ENCODE measurements at places on chromosomes 16 and 17.

DNA sequence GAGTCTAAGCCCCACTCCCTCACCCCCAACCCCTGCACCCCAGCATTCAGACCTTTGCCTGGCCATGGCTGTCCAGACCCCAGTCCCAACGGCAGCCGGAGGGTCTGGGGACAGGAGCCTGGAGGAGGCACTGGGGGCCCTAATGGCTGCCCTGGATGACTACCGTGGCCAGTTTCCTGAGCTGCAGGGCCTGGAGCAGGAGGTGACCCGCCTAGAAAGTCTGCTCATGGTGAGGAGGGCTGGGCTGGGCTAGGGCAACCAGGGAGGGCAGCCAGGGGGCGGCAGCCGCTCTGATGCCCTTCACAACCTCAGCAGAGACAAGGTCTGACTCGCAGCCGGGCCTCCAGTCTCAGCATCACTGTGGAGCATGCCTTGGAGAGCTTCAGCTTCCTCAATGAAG is 14.4 kb downstream of the RIPOR1 start:
- no peak for DNase-seq

DNA sequence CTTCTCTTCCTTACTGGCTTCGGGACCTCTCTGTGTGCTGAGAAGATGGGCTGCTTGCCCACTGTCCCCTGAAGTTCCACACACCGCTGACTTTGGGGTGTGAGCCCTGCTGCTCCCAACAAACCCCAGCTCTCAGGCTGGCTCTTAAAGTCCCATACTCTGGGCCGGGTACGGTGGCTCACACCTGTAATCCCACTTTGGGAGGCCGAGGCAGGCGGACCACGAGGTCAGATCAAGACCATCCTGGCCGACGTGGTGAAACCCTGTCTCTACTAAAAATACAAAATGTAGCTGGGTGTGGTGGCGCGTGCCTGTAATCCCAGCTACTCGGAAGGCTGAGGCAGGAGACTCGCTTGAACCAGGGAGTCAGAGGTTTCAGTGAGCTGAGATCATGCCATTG is 17.2 kb downstream of the CD7 start:
- DNase-seq: no peak

GRCh38 chr17:21425736-21426135 is 49.6 kb downstream of the KCNJ12 start:
- DNase-seq: no peak

DNA sequence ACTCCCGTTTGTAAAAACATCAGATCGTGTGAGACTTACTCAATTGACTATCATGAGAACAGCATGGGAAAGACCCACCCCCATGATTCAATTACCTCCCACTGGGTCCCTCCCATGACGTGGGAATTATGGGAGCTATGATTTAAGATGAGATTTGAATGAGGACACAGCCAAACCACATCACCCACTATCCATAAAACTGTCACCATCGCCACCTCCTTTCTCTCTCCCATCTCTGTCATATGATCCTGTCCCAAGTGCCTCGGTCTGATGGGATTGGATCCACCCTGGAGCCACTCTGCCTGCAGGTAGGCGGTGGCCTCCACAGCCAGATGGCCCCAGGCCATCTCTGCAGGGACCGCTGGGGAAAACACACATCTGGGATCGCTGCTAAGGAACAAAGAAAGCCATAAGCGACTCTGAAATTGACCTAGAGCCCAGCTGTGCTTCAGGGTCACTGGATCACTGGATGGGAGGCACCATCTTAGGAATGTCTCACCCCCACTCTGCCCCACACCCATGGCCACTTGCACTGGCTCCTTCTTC is 61.2 kb downstream of the TMEM186 start:
- DNase-seq: no peak

GRCh38 chr17:35766489-35766877 is 5.8 kb downstream of the C17orf50 start:
- DNase-seq: no peak

GRCh38 chr16:30526137-30526822 is at the start of gene ZNF768:
ZNF768 (minus strand) TSS chr16:30526566; CDS start chr16:30526413, 153 bp downstream.
- DNase-seq: no peak

GRCh38 chr17:62741290-62741689 is 66.8 kb downstream of the MARCHF10 start:
- no peak for DNase-seq

DNA sequence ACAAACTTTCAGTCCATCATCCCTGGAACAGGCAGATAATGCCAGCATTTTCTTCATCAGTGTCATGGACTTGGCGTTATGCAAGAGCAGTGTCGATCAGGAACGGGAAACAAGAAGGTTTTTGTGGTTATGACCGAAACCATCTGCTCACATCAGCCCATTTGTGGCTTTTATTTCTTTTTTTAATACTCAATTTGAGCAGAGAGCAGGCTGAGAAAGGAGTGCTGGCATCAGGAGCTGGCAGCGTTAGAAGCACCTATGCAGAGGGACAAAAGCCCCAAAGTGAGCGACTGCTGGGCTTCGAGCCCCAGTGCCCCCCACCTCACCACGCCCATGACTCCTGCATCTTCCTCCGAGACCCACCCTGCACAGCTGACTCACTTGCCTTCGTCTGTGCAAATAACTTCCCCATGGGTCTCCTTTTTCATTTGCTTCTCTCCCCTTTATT is 16.2 kb upstream of the CD300E start:
- no peak for DNase-seq

DNA sequence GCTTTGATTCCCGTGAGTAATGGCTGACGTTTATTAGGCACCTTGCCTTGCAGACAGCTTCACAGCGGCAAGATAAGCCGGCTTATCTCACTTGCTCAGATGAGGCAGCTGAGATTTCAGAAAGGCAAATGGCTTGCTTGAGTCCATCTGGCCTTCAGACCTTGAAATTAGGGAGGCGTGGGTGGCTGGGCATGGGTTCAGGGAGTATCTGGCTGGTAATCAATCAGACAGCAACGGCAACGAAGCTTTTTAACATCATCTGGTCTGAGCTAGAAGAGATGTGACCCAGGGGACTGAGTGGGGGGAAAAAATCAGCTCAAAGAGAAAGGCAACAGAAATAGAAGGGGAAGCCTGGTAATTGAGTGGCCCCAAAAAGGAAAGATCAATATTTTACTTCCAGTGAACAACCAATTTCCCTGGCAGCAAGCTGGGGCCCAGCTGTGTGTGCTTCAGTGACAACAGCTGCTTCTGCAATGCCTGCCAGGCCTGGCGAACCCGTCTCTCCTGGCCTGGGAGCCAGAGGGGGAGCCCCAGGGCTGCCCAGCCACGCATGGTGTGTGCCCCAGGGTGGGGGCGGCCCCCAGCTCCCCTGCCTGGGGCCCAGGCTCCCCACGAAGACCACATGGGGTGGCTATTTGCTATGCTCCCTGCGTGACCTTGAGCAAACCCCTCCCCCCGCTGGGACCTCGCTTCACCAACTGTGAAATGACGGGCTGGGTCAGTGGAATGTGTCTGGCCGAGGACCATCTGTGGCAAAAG is 34.0 kb downstream of the RAB11FIP4 start:
- DNase-seq: no peak

DNA sequence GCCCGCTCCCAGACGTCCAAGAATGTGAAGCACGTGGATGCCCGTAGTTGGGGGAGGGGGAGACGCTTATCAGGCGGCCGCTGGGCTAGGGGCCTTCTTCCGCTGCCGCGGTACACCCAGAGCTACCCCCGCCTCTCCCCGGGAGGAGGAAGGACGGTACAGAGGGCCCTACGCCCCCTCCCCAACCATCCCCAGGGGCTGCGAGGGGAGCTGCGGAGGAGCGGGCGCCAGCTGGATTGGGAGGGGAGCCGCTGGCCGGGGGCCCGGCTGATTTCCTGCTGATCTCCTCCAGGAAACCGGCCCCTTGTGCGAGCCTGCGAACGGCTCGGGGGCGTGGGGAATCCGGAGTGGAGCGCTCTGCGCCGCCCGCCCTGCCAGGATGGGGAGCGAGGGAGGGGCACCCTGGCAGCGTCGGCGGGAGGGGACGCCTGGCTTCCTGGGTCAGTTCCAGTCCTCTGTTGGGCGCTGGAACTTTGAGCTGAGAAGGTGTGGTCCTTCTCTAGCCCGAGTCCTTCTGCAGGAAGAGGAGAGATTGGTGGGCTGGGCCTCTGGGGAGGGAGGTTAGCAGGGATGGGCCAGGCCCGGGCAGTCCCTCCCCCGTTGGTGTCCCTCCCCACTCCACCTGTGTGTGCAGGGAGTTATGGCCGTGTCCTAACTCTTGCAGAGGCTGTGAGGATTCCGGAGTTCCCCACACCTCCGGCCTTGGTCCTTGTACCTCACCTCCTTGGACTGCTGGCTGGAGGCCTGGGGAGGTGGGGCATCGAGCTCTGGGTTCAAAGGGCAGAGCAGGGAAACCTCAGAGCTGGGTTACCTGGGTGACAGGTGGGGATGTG is 19.2 kb downstream of the GJD3 start:
- DNase-seq: no peak

DNA sequence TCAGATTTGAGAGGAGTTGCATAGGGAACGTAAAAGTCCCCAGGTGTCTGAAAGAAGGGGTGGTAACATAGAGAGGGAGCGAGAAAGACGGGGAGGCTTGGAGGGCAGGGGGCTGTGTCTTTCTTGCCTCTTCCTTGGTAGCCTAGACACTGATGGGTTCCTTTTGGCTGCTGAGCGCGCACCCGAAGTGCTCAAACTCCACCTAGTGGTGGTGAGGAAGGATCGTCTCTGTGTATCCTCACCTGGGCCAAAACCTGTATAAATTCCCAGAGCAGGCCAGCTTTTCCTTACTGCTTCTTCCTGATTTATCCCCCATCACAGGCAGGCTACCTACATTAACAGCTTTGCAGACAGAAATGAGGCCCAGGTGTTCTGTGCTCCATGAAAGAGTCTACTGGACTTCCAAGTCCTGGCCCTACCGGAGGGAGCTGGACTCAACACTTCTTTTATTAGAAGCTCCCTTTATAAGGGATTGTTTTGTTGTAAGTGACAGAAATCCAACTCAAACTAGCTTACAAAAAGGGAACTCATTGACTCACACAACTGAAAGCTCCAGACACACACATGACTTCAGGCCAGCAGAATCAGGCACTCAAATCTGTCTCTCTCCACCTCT is 5.5 kb upstream of the SLC25A35 start:
- no peak for DNase-seq

- DNase-seq: no peak
Measured at GRCh38 chr16:78786635-78787034, 687.2 kb downstream of the WWOX start.

DNA sequence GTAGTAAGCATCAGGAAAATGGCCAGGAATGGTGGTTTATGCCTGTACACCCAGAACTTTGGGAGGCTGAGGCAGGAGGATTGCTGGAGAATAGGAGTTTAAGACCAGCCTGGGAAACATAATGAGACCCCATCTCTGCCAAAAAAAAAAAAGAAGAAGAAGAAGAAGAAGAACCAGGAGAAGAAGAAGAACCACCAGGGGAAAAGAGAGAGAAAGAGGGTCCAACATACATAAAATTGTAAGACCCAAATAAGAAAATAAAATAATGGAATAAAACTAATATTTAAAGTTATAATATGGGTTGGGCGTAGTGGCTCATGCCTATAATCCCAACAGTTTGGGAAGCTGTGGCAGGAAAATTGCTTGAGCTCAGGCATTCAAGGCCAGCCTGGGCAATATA is 408.4 kb downstream of the ZFHX3 start:
- DNase-seq: no peak

DNA sequence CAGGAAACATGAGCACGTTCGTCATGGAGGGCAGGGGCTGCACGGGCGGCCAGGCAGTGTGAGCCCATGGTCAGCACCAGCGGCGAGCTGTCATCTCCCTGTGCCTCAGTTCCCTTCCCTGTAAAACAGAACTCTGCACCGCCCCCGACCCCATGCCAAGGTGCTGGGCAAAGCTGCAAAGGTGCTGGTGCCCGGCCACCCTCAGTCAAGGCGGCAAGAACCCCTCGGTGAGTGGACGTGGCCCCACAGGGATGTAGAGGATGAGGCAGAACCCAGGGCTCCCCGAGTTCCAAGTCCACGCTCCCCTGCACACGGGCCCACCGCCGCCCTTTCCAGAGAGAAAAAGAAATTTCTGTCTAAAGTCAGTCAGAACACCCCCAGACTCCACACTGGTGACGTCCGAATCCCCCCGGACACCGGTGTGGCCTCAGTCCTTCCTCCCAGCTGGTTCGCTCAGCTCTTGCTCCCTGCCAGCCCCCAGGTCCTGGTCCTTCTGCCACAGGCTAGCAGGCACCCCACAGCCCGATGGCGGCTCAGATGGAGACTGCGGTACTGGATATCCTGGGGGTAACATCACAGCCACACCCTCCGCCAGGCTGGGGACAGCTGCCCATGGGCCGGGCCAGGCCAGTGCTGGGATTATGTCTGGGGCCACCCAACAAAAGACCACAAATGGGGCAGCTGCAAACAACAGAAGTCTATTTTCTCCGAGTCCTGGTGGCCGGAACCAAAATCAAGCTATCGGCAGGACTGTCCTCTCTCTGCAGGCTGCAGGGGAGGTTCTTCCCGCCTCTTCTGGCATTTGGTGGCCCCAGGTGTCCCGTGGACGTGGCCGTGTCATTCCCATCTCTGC is 14.4 kb upstream of the BAHCC1 start:
- no peak for DNase-seq

DNA sequence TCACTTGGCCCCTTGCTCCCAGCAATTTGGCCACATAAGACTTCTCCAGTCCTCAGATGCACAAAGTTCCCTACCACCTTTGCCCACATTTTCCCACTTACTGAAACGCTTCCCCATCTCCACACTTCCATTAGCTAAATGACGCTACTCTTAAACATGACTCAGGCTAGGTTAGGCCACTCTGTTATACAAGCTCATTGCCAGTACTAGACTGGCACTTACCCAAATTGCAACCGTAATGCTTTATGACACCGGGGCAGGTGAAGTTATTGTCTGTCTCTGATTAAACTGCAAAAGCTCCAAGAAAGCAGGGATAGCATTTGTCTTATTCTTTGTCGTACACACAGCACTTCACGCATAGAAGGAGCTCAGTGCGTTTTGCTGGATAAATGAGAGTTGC is 29.2 kb downstream of the ASPA start:
- DNase-seq: no peak

GRCh38 chr17:34499576-34499975 is 79.8 kb upstream of the TMEM132E start:
- no peak for DNase-seq

- no peak for DNase-seq
Measured at GRCh38 chr17:39921323-39921722, 2.9 kb upstream of the GSDMB start.

- DNase-seq: no peak
Measured at GRCh38 chr17:10311131-10311530, 61.7 kb downstream of the MYH13 start.

- DNase-seq: no peak
Measured at GRCh38 chr17:55842405-55843158, 91.7 kb downstream of the PCTP start.

DNA sequence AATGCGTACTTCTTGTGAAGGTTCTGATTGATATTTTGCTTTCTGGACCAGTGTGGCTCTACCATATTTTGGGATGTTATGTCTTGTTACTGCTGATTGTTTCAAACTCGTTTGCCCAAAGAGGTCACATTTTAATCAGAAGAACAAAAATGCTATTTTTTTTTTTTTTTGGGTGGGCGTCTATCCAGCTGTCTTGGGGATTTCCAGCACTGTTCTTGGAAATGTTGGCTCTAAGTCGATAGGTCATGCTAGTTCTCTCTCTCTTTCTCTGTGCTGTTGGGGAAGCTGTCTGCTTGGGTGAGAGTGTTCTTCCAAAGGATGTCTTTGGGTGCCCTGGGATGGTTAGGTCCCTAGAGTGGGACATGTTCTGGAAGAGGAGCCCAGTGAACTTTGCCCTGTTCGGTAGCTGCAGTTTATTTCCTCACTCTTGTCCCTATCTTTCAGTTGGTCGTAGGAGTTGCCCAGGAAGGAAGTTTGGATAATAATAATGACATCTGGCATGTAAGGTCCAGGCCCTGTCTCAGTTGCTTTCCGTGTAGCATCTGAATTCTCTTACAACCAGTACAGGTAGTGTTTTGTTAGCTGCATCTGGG is 2.9 kb downstream of the IRF8 start:
- no peak for DNase-seq
